CD4-positive, alpha-beta T cell (primary cell): ENCODE measurements at places on chromosomes 1 and 21. TPM values are rescaled to one million over a fixed set of nuclear protein-coding genes. Genes with fewer than 3 reads are reported as not detected.
A peak's percentile ranks its signal among the peaks of the same experiment; 100 is the strongest.

Gene FCRLA
- total RNA-seq = not detected

Gene CACNA1S
- total RNA-seq = not detected

Gene E2F2
- total RNA-seq = 0.50 TPM

Gene FUCA1
- 3.6 TPM for total RNA-seq

Gene FALEC
- not detected for total RNA-seq

DNA sequence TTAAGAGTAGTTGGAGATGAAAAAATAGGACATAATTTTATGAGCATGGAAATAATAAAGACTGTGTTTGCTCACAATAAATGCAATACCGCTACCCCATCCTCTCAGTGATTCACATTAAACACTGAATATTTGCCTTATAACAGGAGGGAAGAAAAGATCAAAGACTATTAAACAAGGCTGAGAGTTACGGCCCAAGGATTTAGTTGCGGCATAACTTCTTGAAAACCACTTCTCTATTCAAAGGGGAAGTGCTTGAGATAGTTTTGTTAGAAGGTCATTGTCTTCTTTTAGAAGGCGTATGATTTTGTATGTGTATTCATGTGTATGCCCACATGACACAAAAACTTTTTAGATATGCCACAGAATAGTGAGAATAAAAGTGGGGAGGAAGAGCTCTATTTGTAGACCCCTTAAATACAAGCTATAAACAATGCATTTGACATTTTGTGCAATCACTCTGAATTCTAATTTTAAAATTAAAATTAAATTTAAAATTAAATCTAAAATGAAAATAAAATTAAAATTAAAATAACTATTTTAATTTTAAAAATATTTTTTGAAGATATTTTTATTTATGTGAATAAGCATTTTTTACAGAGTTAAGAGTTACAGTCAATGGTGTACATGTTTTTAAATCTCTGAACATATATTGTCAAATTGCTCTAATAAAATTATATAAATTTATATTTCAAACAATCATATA is 986.6 kb upstream of the ADAMTS5 start:
- H3K27me3 ChIP-seq = no peaks in the 10 kb centered on the region
- H3K4me3 ChIP-seq = no peak overlapping the region
- H3K36me3 ChIP-seq = no peaks in the 10 kb centered on the region
- no peak overlapping the region for H3K27ac ChIP-seq
- no peak for DNase-seq

GRCh38 chr1:81478219-81478618 is 322.5 kb upstream of the ADGRL2 start:
- no peaks in the 10 kb centered on the region for H3K36me3 ChIP-seq
- H3K27me3 ChIP-seq = no peaks in the 10 kb centered on the region
- no peaks in the 10 kb centered on the region for H3K4me1 ChIP-seq
- no peak overlapping the region for H3K27ac ChIP-seq
- no peak for DNase-seq

- no peak for DNase-seq
- H3K4me1 ChIP-seq = peaks cover 7% of the 10 kb centered on the region
- no peaks in the 10 kb centered on the region for H3K27me3 ChIP-seq
- H3K36me3 ChIP-seq = no peaks in the 10 kb centered on the region
- no peak overlapping the region for H3K27ac ChIP-seq
Measured at GRCh38 chr21:42320791-42321190, 5.6 kb upstream of the TFF3 start.

- H3K27me3 ChIP-seq = peaks cover 4% of the 10 kb centered on the region
- no peak overlapping the region for H3K4me3 ChIP-seq
- no peaks in the 10 kb centered on the region for H3K36me3 ChIP-seq
- no peaks in the 10 kb centered on the region for H3K4me1 ChIP-seq
- no peak for DNase-seq
Measured at GRCh38 chr1:38454236-38454635, 405.3 kb downstream of the RRAGC start.

DNA sequence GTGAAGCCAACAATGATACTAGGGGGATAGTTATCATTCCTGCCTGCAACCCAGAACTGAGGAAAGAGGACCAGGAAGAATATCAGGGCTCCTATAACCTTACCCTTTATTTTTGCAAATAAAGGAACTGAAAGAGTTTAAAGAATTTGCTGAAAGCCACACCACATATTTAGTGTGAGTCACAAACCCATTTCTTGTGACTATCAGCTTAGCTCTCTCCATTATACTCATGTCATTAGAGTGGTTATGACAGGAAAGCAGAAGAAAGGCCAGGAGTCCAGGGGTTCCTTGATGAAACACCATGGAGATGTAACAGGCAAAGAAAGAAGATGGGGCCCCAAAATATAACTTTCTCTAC is 141.1 kb upstream of the SAMSN1 start:
- H3K36me3 ChIP-seq = no peaks in the 10 kb centered on the region
- peaks cover 13% of the 10 kb centered on the region for H3K4me1 ChIP-seq
- H3K4me3 ChIP-seq = no peak overlapping the region
- no peaks in the 10 kb centered on the region for H3K27me3 ChIP-seq
- no peak for DNase-seq

GRCh38 chr1:144551543-144552424 is 40.9 kb upstream of the PPIAL4F start:
- peak; percentile 66 for DNase-seq
- H3K27me3 ChIP-seq = no peaks in the 10 kb centered on the region
- H3K4me3 ChIP-seq = peak overlapping the region; percentile 50
- H3K36me3 ChIP-seq = no peaks in the 10 kb centered on the region

- peaks cover 32% of the 10 kb centered on the region for H3K4me1 ChIP-seq
- H3K27me3 ChIP-seq = no peaks in the 10 kb centered on the region
- H3K27ac ChIP-seq = peak overlapping the region; percentile 93
- H3K36me3 ChIP-seq = peaks cover 11% of the 10 kb centered on the region
- peak overlapping the region; percentile 85 for H3K4me3 ChIP-seq
Measured at GRCh38 chr1:66337249-66337648, 196.7 kb upstream of the SGIP1 start.

DNA sequence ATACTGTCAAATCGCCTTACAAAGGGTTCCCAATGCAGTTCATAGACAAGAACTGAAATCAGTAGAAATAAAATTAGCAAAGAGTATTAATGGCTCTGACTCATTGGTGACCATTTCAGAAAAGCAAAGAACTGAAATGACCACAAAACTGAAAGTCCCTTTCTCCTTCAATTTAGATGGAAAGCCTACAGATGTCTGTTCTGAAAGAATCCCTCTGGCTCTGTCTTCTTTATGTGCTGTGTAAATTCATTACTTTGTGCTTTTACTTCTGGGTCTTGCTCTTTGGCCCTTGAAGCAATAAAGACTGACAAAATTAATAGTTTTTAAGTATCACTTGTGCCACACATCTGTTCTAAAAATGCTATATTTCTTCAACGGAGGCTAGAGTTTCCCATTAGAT is 62.7 kb upstream of the GPR89A start:
- DNase-seq = no peak
- H3K4me3 ChIP-seq = no peak overlapping the region
- no peaks in the 10 kb centered on the region for H3K4me1 ChIP-seq
- no peaks in the 10 kb centered on the region for H3K27me3 ChIP-seq
- no peaks in the 10 kb centered on the region for H3K36me3 ChIP-seq

DNA sequence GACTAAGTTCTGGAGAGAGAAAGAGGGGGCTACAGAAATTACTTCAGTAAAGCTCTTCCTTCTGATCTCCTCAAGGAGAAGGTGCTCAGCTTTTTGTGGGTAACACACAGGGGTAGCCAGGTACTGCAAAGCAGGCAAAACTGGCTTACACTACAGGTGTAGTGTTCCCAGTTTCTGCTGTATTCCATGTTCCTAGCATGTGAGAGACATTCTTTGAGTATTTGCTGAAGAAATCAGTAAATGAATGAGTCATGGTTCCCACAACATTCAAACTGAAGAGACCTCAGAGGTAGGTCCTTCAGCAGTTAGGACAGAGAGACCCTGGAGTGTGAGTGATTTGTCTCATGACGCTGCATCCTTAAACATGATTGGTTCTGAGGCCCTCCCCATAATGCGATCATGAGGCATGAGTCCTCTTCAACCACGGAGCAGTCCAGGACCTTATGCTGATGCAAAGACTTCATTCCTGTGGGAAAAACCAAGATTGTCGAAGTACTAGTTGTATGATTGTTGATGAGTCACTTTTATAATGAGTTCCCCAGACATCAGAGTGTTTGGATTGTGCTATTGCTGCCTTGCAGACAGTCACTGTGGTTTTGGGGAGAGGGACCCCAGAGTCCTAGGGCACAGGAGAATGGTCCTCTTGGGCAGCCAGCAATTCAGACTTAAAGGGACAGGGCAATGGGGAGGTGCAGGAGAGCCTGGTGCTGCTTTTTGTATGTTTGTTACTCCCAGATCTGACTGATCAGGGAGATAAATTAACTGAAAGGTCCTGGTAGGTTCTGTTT is 2.7 kb upstream of the OR10J4 start:
- H3K4me1 ChIP-seq = no peaks in the 10 kb centered on the region
- H3K36me3 ChIP-seq = no peaks in the 10 kb centered on the region
- H3K27ac ChIP-seq = no peak overlapping the region
- no peak overlapping the region for H3K4me3 ChIP-seq
- no peaks in the 10 kb centered on the region for H3K27me3 ChIP-seq

DNA sequence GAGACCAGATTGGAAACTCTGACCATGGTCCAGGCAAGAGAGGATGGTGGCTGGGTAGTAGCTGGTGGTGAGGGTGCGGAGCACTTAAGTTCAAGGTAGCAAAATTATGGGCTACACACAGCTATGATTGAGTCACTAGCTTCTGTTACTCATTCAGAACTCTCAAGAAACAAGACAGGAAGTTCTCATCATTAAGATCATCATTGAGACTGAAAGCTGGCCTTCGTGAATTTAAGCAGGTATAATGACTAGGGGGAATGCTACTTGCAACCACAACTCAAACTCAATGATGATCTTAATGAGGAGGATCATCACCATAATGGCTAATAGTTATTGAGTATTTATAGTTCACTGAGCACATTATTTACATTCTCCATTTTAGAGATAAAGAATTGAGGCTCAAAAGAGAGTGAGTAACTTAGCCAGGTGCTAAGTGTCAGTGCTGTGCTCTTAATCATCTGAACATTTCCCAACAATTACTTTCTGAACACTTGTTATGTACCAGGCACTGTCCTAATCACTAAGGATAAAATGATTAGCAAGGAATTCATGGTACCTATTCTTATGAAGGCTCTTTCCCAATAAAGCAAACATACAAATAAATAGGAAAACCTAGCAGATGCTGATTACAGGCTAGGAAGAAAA is 286.3 kb upstream of the C1orf105 start:
- no peaks in the 10 kb centered on the region for H3K27me3 ChIP-seq
- no peaks in the 10 kb centered on the region for H3K36me3 ChIP-seq
- no peak overlapping the region for H3K4me3 ChIP-seq
- H3K27ac ChIP-seq = no peak overlapping the region
- no peak for DNase-seq

DNA sequence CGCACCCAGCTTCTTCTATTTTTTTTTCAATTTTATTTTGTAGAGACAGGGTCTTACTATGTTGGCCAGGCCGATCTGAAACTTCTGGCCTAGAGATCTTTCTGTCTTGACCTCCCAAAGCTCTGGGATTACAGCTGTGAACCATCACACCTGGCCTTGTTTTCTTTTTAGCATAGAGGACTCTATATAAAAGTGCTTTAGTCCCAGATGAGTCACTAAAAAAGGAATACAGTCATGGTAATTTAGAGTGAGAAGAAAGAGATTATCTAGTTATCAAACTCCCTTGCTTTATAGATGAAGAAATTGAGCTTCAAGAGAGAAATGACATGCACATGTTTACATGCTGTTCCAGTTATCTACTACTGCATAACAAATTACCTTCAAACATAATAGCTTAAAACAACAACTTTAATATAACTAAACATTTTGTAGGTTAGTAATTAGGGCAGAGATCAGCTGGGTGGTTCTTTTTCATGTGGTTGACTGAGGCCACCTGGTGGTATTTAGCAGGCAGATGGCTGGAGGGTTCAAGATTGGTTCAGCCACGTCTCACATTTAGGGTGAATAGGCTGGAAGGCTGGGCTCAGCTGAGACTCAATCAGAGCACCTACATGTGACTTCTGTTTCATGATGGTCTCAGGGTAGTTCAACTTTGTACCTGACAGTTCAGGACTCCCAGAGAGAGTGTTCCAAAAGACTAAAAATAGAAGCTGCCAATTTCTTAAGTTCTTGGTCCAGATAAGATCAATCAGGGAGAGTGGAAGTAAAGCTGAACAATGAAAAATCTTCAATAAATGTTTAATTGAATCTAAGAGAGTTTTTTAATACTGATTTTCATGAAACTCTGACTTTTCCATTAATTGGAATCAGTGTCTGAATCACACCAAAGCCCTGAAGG is 16.9 kb upstream of the MTF2 start:
- peaks cover 3% of the 10 kb centered on the region for H3K4me1 ChIP-seq
- no peak overlapping the region for H3K27ac ChIP-seq
- DNase-seq = peak; percentile 64
- no peaks in the 10 kb centered on the region for H3K36me3 ChIP-seq
- peaks cover 2% of the 10 kb centered on the region for H3K27me3 ChIP-seq
- H3K4me3 ChIP-seq = no peak overlapping the region
